ENCODE measurements at places on chromosomes 1 and 21.

- DNase-seq = no peak
Measured at GRCh38 chr1:222161676-222162075, 386.2 kb downstream of the HHIPL2 start.

DNA sequence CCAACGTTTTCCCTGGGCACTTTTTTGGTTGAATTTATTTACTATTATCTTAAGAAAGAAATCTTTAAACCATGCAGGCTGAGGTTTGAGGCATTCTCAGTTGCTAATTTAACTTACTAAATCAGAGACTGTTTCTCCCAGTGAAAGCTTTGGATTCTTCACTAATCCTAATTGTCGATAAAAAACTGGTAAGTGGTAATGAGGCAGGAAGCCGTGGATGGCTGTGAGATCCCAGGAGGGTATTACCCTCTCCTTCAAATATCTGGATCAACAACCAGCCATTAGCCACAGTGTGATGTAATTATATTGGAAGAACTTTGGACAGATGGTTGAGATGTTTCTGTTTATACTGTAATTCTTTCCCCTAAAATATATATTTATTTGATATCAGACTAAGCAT is 485.0 kb downstream of the DISC1 start:
- no peak for DNase-seq

DNA sequence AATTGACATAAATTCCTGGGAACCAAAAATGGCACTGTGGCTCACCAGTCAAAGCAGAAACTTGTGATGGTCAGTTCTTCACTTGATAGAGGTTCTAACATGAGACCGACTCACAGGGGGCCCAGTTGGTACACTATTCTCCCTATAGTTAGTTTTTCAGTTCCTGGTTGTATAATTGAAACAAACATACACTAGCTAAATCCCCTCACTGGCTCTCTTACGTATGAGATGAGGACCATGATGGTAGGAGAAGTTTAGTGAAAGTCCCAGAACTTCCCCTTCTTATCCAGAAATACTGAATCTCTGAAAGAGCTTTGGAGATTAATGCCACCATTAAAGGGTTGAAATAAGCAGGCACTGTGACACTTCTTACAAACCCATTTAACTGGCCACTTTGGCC is 2.8 kb upstream of the S100B start:
- no peak for DNase-seq

GRCh38 chr1:224789311-224789710 is 140.2 kb upstream of the DNAH14 start:
- DNase-seq = no peak

DNA sequence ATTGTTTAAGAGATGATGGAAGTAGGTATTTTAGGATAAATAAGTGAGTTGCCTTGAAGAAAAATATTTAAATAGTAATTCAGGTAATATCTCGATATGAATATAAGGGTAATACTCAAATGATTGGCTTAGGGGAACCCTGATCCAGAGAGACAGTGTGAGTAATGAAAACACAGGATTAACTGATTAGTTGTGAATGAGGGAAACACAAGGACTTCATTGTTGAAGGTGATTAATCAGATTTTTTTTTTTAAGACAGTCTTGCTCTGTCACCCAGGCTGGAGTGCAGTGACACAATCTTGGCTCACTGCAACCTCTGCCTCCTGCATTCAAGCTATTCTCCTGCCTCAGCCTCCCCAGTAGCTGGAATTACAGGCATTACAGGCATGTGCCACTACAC is 12.7 kb downstream of the SLC25A33 start:
- DNase-seq = no peak

DNA sequence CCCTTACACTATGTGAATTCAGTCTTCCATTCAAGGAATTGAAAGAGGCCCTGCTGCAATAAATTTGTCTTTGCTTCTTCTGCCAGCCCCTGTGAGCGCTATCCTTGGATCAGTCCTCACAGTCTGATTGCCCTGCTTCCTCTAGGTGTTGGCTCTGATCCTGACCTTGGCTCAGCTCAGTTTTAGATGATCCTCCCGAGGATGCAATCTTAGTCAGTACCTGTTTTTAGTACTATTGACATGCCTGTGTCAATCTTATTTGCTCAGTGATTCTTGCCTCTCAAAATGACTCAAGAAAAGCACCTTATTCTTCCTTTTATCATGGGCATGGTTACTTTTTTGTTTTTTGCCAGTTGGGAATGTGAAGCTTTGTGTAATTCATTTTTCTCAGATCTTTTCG is 101.4 kb upstream of the KCNK1 start:
- no peak for DNase-seq

DNA sequence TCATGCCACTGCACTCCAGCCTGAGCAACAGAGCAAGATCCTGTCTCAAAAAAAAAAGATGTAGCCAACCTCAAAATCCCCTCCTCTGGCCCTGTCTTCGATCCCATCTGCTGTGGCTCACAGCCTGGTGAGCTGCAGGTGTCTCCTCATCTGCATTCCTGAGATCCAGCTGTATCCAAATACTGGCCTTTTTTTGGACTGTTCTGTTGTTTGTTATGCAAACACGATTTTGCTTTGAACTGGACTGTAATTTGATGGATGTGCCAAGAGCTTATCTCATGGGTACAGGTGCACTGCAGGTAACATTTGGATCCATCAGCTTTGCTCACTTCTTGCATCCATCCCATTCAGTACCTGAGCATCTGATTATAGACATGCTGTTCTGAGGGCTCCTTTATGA is 14.1 kb upstream of the FAM43B start:
- no peak for DNase-seq

Measured in adrenal gland (tissue), 19 donors.